SK-N-DZ (cell line): ENCODE measurements at places on chromosomes 1 and 21.

DNA sequence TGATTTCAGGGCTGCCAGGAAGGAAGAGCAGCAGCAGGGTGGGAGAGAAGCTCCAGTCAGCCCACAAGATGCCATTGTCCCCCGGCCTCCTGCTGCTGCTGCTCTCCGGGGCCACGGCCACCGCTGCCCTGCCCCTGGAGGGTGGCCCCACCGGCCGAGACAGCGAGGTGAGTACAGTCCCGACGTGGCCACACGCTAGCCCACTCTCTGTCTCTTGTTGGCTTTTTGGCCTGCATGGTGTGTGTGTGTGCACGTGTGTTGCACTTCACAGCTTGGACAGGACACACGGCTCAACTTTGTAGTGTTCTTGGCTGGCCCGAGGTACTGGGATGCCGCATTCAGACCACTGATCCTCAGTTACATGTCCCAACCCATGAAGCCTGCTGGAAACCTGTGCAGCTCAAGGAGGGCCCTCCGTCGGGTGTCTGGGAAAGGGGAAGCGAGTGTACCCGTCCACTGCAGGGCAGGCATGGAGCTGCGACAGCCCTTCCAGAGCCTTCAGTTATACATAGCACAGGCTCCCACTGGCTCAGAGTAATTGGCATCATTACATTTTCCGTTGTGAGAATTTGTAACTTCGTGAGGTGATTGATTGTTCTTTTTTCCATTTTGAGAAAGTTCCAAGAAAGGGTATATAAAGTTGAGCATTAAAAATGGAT is 454 bp downstream of the CORT start:
- DNase-seq, result no peak

DNA sequence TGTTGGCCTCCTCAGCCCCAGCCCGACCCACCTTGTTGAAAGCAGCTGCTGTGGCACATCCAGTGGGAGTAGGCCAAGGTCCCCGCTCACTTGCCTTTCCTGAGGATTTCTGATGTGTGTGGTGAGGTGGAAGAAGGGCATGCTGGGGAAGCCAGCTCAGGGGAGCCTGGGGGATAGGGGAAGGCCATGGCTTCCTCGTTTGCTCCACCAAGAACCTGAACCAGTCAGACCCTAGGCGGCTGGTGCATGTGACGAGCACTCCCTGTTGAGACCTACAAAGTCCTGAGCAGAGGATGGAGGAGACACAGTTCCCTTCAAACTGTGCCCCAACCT is 38.0 kb upstream of the SLC30A1 start:
- DNase-seq, result no peak

GRCh38 chr21:42452401-42453223 is 43.4 kb downstream of the RSPH1 start:
- no peak for DNase-seq

- no peak for DNase-seq
Measured at GRCh38 chr1:186655876-186656275, 24.3 kb downstream of the PTGS2 start.

- no peak for DNase-seq
Measured at GRCh38 chr1:42759114-42759513, 7.7 kb downstream of the P3H1 start.

DNA sequence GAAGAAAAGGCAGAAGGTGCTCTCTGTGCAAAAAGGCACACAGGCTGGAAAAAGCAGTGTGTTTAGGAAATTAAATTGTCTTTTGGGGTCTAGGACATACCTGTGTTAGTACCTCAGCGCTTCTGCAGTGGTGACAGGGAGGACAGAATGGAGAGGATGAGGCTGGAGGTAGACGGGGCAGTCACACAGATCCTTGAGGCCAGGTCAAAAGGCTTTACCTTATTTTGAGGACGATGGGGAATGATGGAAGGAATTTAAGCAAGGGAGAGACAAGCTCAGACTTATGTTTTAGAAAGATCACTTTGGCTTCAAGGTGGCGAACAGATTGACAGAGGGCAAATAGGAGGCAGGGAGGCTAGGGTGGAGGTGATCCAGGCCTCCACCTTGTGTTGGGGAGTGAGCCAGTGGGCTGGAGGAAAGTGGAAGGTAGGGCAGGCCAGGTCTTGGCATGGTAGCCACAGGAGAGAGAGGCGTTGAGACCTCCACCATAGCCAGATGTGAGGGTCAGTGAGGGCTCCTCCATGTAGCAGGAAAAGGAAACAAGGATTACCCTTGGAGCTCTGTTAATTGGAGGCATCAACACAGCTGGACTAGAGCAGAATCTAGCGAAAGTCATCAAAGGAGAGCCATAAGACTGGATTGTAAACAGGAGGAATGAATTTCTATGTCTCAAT is 4.2 kb downstream of the CYP4B1 start:
- no peak for DNase-seq

DNA sequence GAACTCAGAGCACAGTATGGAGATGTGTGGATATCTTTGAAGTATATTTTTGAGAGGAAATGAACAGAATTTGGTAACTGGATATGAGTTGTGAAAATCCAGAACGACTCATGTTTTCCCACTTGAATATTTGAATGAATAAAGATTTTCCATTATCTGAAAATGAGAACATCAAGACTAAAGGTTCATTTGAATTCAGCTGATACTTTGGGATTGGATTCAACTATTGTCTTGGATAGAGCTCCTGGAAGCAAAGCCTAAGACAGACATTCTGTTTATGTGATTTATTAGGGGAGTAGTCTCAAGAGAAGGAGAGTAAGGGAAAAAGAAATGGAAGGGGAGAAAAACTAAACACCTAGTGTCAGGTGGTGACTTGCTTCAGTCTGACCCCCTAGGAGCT is 256.0 kb upstream of the LYPLAL1 start:
- DNase-seq, result no peak

DNA sequence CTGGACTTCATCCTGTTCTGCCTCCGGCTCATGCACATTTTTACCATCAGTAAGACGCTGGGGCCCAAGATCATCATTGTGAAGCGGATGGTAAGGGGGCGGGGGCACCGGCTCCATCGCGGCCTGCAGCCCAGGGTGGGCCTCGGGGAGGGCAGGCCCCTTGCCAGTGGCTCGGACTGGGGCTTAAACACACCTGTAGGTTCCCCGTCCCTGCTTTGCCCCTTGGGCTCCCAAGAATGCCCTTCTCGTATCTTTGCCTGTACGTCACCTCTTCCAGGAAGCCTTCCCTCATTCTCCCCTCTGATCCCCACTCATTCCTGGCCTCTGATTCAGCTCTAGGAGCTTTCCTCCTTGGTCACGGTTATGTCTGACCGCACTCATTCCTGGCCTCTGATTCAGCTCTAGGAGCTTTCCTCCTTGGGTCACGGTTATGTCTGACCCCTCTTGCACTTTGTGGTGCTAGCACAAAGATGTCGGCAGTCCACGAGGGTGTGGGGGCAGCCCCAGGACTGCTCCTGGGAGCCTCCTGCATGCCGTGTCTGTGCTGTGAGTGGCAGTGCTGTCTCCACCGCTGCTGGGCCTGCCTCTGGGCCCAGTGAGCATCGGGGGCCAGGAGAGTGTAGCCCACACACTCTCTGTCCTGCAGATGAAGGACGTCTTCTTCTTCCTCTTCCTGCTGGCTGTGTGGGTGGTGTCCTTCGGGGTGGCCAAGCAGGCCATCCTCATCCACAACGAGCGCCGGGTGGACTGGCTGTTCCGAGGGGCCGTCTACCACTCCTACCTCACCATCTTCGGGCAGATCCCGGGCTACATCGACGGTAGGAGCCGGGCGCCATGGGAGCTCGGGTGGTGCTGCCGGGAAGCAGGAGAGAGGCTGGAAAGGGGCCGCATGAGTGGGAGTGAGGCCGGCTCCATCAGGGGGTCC is 49.1 kb upstream of the LRRC3 start:
- no peak for DNase-seq

- no peak for DNase-seq
Measured at GRCh38 chr1:40414331-40414730, 35.9 kb upstream of the ZFP69B start.

GRCh38 chr1:69569576-69570328 is 2.0 kb downstream of the LRRC7 start:
- DNase-seq, result no peak

GRCh38 chr1:218846181-218846580 is 327.5 kb upstream of the LYPLAL1 start:
- DNase-seq, result no peak

GRCh38 chr21:46061063-46061462 is 36.8 kb upstream of the COL6A2 start:
- DNase-seq, result no peak

DNA sequence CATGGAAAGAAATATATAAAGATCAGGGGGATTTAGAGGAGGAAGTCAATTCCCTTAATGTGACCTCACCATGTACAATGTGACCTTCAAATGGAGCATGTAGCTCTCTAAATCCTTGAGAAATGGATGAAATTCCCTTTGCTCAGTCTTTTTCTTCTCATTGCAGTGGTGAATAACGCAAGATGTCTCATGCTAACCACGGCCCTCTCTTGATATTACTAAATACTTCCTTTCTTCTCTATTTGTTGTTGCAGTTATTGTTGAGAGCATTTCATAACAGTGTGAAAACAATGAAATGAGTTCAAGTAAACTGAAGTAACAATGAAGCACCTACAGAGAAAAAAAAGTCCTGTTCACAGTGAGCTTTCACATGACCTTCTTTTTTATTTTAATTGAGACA is 55.6 kb downstream of the ZNF281 start:
- no peak for DNase-seq

GRCh38 chr1:57063406-57064125 is 97.8 kb upstream of the C8B start:
- DNase-seq, result no peak
